ENCODE measurements at places on chromosomes 7 and 10. TPM values are rescaled to one million over a fixed set of nuclear protein-coding genes. Genes with fewer than 3 reads are reported as not detected.

GRCh38 chr10:113782367-113782766 is 30.9 kb downstream of the PLEKHS1 start:
- H3K4me3 ChIP-seq, result no peak overlapping the region
- no peaks in the 10 kb centered on the region for H3K36me3 ChIP-seq
- H3K27me3 ChIP-seq, result no peaks in the 10 kb centered on the region

DNA sequence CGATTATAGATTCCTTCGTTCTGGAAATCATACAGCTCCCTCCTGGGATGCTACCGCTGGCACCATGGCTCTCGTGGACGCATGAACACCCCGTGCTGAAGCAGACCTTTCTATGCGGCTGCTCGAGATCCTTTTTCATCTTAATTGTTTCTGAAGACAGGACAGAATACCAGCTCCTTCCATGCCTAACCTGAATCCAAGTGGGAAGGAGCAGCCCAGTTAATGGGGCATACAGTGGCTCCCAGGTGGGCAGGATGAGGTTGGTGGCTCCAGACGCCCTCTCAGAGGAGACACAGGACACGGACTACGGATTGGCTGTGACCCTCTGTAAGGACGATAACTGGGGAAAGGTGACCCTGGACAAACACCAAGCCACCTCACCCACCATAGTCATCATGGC is 18.4 kb upstream of the LOXL4 start:
- H3K36me3 ChIP-seq, result no peaks in the 10 kb centered on the region
- H3K4me1 ChIP-seq, result no peaks in the 10 kb centered on the region
- H3K4me3 ChIP-seq, result no peak overlapping the region
- H3K27ac ChIP-seq, result no peak overlapping the region

DNA sequence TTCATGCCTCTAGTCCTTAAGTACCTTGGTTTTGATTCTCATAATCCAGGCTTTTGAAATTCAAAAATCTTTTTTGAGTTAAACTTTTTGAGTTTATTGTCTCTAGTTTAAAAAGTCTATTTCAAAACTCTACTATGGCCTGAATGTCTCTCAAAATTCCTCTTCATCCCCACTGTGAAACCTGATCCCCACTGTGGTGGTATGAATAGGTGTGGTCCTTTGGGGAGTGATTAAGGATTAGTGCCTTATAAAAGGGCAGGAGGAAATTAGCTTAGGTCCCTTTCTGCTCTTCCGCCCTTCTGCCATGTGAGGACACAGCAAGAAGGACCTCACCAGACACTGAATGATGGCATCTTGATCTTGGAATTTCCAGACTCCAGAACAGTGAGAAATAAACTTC is 44.1 kb upstream of the JAZF1 start:
- H3K4me3 ChIP-seq, result no peak overlapping the region
- H3K4me1 ChIP-seq, result no peaks in the 10 kb centered on the region
- no peaks in the 10 kb centered on the region for H3K36me3 ChIP-seq
- no peak for DNase-seq

- peaks cover 4% of the 10 kb centered on the region for H3K4me1 ChIP-seq
- H3K4me3 ChIP-seq, result no peak overlapping the region
- peaks cover 24% of the 10 kb centered on the region for H3K27me3 ChIP-seq
- H3K27ac ChIP-seq, result no peak overlapping the region
- no peak for DNase-seq
Measured at GRCh38 chr7:47581438-47581803, 490 bp downstream of the TNS3 start.

DNA sequence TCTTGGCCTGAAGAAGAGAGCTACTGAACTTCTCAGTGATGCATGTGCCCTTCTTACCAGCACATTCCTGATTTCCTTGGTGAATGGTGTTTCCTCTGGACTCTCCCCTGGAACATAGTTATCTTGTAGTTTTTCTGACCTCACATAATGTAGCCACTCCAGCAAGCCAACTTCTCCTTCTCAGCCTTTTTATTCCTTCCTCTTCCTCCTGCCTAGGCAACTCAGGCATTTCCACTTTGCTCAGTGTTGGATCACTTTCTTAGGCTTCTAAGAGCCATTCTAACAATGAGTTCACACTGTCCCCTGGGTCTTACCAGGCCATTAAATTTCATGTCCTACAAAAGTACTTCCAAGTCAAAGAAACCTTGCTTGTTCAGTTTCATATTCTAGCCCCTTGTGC is 3.6 kb upstream of the PTTG1IP2 start:
- no peaks in the 10 kb centered on the region for H3K36me3 ChIP-seq
- H3K4me1 ChIP-seq, result no peaks in the 10 kb centered on the region
- no peaks in the 10 kb centered on the region for H3K27me3 ChIP-seq
- H3K4me3 ChIP-seq, result no peak overlapping the region
- no peak for DNase-seq

DNA sequence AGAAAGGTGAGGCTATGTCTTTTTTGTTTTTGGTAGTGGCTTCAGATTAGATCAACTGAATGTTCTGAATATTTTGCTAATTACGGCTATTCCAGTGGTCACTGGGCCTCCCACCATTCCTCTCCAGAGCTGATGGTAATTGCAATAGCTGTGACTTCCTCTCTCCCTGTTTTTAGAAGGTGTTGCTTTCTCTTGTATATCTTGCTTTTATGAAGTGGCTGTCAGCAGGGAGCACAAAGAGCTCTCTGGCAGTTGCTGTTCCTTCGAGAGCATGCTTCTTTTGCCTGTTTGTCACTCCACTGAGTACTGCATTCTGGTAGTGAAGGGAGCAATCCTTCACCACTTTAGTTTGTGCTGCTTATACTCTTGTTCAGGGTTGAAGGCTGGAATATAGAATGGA is 133.3 kb downstream of the EXOC4 start:
- H3K27me3 ChIP-seq, result no peaks in the 10 kb centered on the region
- H3K36me3 ChIP-seq, result no peaks in the 10 kb centered on the region
- no peaks in the 10 kb centered on the region for H3K4me1 ChIP-seq
- H3K27ac ChIP-seq, result no peak overlapping the region
- H3K4me3 ChIP-seq, result no peak overlapping the region

Gene TMEM178B
- not detected for polyA plus RNA-seq

Gene AKR1C1
- not detected for polyA plus RNA-seq

DNA sequence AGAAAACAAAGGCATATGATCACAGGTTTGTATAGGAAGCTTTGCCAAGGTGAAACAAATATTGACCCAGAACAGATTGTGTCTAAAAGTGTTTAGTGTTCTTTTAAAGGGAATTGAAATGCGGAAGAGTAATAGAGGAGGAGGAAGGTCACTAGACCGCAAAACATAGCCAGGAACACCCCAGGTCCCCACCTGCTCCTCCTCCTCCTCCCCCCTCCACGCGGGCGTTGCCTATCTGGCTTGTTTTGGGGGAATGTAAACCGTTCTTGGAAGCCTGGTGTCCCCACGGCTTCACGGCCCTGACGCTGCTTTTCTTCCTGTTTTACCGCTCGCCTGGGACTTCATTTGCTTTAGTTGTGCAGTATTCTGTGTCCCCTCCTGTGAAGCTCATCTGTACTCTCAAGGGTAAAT is 81.0 kb upstream of the PFKP start:
- no peaks in the 10 kb centered on the region for H3K27me3 ChIP-seq
- H3K27ac ChIP-seq, result no peak overlapping the region
- DNase-seq, result no peak
- H3K4me1 ChIP-seq, result peaks cover 17% of the 10 kb centered on the region

GRCh38 chr7:130207642-130208041 is at the start of gene SSMEM1:
Gene SSMEM1, plus strand, starts transcription at chr7:130207860. Its CDS starts 51 bp downstream, at chr7:130207911.
- no peaks in the 10 kb centered on the region for H3K36me3 ChIP-seq
- no peaks in the 10 kb centered on the region for H3K27me3 ChIP-seq
- no peaks in the 10 kb centered on the region for H3K4me1 ChIP-seq
- H3K27ac ChIP-seq, result no peak within 1 kb of the TSS
- no peak for DNase-seq
- no peak within 1 kb of the TSS for H3K4me3 ChIP-seq

- no peak overlapping the region for H3K4me3 ChIP-seq
- H3K4me1 ChIP-seq, result no peaks in the 10 kb centered on the region
- no peak overlapping the region for H3K27ac ChIP-seq
- H3K27me3 ChIP-seq, result no peaks in the 10 kb centered on the region
Measured at GRCh38 chr10:69253171-69253570, 25.1 kb upstream of the HK1 start.

GRCh38 chr7:13800694-13801448 is 188.6 kb downstream of the ETV1 start:
- no peak for DNase-seq
- H3K27ac ChIP-seq, result no peak overlapping the region
- no peaks in the 10 kb centered on the region for H3K27me3 ChIP-seq
- no peaks in the 10 kb centered on the region for H3K4me1 ChIP-seq
- no peaks in the 10 kb centered on the region for H3K36me3 ChIP-seq

DNA sequence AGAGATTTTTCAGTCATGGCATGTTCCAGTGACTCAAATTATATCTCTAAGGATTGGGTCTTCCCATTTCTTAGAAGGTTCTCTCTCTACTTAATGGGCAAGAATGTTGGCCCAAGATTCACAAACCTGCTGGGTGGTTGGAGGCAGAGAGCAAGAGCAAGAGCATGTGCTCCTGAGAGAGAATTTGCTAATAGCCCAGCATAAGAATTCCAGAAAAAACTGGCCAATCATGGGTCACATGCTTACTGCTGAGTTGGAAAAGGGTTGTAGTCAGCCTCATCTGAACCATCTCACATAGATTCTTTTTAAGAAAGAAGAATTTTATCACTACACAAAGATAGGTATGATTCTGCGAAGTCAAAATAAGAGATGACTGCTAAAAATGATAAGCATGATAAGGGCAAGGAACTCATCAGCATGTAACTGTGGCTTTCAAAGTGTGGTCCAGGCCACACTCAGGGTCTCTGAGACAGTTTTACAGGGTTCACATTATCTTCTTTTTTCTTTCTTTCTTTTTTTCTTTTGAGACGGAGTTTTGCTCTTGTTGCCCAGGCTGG is 8.2 kb upstream of the VCL start:
- H3K27ac ChIP-seq, result no peak overlapping the region
- H3K27me3 ChIP-seq, result no peaks in the 10 kb centered on the region
- no peak for DNase-seq

GRCh38 chr7:87600130-87601124 is at the start of gene ABCB1:
Gene ABCB1, minus strand, starts transcription at chr7:87600884. Its CDS starts 700 bp downstream, at chr7:87600184.
- DNase-seq, result no peak
- no peak within 1 kb of the TSS for H3K27ac ChIP-seq
- peak within 1 kb of the TSS; percentile 50 for H3K4me3 ChIP-seq
- peaks cover 22% of the 10 kb centered on the region for H3K4me1 ChIP-seq

- H3K4me3 ChIP-seq, result no peak overlapping the region
- H3K4me1 ChIP-seq, result 0 out of 2 replicates have a peak, but pooled peaks cover 3% of the 10 kb centered on the region
- H3K36me3 ChIP-seq, result no peaks in the 10 kb centered on the region
- H3K27me3 ChIP-seq, result no peaks in the 10 kb centered on the region
Measured at GRCh38 chr10:112735041-112735695, 214.9 kb upstream of the TCF7L2 start.

Gene JAKMIP3
- polyA plus RNA-seq, result not detected

Gene SAMD8
- 9.3 TPM for polyA plus RNA-seq

GRCh38 chr7:50228148-50228547 is 76.4 kb upstream of the IKZF1 start:
- no peak overlapping the region for H3K27ac ChIP-seq
- H3K36me3 ChIP-seq, result no peaks in the 10 kb centered on the region
- DNase-seq, result no peak
- H3K27me3 ChIP-seq, result no peaks in the 10 kb centered on the region
- no peaks in the 10 kb centered on the region for H3K4me1 ChIP-seq

- no peak overlapping the region for H3K27ac ChIP-seq
- DNase-seq, result no peak
- no peaks in the 10 kb centered on the region for H3K27me3 ChIP-seq
- no peaks in the 10 kb centered on the region for H3K4me1 ChIP-seq
Measured at GRCh38 chr10:125141150-125141859, 19.1 kb downstream of the CTBP2 start.

Gene PNLIPRP1
- not detected for polyA plus RNA-seq

Gene EN2
- not detected for polyA plus RNA-seq

DNA sequence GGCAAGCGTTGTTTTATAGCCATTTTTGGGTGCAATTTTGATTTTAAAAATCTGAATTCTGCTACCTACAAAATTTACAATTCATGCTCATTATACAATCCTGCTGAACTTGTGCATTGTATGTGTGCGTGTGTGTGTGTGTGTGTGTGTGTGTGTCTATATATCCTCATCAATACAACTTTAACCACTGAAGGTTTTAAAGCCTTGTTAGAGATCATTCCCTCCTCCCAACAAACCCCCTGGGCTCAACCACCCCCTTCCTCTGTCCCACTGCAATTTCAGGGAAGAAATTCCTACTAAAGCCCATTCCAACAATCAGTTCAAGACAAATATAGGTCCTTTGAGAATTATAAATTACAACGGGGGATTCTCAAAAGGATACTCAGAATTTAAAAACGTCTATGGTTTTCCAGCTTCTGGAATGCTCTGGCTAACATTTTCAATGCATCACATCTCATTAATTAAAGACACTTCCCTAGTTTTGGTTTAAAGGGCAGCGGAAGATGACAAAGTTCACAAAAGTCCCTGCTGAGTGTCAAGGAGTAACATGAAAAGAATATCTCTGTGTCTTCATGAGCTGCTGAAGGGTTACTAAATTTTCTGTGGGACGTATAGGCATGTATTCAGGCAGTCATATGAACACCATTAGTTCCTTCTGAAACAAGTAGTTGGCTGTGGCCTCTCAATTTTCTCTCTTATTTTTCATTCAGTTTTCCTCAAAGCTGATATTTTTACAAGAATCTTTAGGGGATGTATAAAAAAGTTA is 889 bp upstream of the SEMA3A start:
- no peaks in the 10 kb centered on the region for H3K4me1 ChIP-seq
- no peak for DNase-seq
- no peaks in the 10 kb centered on the region for H3K27me3 ChIP-seq
- H3K4me3 ChIP-seq, result no peak overlapping the region
- H3K36me3 ChIP-seq, result no peaks in the 10 kb centered on the region
- H3K27ac ChIP-seq, result no peak overlapping the region

Gene TCF7L2
- polyA plus RNA-seq, result 0.28 TPM

Gene FBXL13
- 0.40 TPM for polyA plus RNA-seq

Gene PTPN20
- not detected for polyA plus RNA-seq

DNA sequence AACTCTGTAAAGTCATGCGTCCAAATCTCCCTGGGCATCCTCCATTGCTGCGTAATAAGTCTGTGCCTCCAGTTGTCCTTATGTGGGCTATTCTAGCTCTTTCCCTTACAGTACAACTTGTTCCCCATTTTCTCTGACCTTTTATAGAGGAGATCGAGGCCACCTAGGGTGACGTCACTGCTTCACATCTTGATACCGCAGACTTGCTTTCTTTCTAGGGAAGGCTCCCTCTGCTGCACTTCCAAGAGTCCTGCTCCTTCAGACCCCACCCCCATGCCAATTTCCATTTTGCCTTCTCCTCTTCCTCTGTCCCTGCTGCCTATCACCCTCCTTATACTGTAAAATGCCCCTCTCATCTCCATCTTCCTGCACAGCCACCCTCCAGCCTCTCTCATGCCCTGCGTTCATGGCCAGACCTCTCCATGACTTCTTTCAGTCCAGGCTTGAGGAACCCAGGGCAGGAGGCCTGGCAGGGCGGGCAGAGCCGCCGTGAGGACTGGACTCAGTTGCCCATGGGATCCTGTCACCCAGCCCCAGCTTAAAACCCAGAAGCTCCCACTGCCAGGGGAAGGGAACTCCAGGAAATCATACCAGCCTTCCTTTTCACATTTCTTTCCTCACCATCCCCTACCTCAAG is 57.5 kb downstream of the CAMK1D start:
- no peak overlapping the region for H3K27ac ChIP-seq
- no peak for DNase-seq
- no peak overlapping the region for H3K4me3 ChIP-seq
- H3K27me3 ChIP-seq, result no peaks in the 10 kb centered on the region
